ENCODE measurements at places on chromosomes 6 and 20.
A peak's percentile ranks its signal among the peaks of the same experiment; 100 is the strongest.

DNA sequence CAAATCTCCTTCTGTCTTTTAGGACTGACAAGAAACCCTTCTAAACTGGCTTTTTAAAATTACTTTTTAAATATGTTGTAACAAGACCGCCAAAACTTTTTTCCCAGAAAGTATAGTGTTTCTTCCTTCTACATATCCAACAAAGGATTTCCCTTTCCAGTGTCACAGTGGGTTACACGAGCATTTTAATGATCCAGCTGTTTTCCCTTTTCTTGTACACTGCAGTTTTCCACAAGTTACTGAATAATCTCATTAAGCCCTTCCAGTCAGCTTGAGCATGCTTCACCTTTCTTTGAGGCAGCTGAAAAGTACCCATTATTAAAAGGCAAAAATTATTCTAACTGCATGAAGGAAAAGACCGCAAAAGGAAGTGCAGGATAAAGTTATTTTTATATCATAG is 48.6 kb downstream of the CD24 start:
- no peak for DNase-seq

DNA sequence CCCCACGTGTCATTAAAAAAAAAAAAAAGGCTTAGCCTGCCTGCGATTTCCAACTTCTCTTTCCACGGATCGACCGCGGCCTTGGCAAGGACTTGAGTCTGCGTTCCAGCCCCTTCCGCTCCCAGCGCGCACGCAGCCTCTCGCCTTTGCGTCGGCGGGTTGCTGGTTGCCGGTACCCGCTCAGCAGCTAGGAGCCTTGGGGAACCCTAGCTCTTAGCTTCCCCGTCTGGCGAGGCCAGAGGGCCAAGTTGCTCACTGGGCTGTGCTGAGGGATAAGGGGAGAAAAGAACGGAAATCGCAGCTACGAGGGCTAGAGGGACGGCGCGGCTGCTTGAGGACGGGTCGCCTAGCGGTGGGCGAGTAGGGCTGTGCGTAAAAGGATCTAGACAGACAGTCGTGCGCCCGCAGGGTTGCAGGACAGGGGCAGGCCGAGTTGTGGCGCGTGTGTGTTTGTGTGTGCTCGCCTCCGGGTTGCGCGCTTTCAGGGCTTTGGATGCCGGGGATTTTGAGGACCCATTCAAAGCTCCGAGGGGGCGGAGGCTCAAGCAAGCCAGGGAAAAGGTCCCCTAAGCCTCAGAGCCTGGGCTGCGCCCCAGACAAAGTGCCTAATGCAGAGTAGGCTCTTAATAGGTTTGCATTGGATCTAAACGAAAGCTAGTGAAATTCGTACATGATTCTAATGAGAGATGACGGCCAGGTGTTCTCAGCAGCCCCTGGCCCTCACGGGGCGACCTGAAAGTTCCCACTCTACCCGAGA is 40.5 kb upstream of the OSTM1 start:
- DNase-seq, result no peak

DNA sequence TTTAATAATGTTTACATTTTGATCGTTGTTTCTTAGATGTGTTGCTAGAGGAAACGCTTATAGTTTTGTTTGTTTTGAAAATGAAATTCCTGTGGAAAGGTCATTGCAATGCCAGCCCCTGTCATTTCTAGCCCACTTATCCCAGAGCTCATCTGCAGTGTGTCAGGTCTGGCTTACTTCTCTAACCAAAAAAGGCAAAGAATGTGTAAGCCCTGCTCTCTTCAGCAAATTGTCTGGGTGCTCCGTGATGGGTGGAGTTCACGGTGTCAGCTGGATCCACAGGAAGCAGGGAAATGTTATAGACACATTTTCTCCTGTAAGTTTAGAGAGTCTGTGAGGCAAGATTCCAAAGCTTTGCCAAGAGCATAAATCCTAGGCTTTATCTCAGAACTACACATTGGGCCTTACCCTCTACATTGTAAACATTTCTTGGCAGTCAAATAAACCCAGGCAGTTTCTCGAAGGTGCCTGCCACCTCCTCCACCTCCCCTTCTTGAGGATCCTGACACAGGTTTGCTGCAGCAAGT is 50.9 kb downstream of the RPRD1B start:
- no peak for DNase-seq

- DNase-seq, result no peak
Observed at GRCh38 chr20:5033566-5033965, 32.3 kb upstream of the SLC23A2 start.

GRCh38 chr6:20202324-20202658 is 10.0 kb downstream of the MBOAT1 start:
- DNase-seq, result no peak

DNA sequence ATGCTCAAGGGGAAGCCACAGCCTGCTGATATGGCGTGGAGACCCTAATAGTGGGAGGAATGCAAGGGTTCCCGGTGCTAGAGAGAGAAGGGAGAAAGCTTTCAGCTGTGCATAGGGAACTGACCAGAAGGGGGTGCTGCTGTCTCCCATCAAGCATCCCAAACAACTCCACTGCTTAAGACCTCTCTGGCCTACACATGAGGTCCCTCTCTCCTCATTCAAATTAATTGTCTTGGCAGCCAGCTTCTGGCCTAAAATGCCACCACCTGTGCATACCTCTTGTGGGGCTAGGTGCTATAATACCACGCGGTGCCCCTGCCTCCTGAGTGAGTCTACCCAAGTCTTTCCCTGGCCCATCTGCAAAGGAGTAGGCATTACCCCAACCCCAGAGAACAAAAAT is 14.5 kb downstream of the ADISSP start:
- peak; percentile 69 for DNase-seq

DNA sequence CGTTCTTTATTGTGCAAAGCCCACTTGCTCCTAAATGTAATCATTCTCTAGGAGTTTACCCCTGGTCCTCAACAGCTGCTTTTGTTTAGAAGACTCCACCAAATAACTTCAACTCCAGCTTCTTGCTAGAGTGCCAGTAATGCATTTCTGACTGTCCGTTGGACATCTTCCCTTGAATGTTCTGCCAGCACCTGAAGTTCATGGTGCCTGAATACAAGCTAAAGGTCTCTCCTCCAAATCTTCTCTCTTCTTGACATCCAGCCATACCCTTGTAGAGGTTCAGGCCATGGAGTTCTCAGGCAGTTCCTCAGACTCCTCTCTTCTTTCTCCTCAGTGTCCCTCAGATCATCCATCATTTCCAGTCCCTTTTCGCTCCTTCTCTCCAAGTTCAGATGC is 21.7 kb downstream of the PHACTR2 start:
- DNase-seq, result no peak

- DNase-seq, result no peak
Observed at GRCh38 chr6:47852727-47853126, 70.9 kb downstream of the OPN5 start.

DNA sequence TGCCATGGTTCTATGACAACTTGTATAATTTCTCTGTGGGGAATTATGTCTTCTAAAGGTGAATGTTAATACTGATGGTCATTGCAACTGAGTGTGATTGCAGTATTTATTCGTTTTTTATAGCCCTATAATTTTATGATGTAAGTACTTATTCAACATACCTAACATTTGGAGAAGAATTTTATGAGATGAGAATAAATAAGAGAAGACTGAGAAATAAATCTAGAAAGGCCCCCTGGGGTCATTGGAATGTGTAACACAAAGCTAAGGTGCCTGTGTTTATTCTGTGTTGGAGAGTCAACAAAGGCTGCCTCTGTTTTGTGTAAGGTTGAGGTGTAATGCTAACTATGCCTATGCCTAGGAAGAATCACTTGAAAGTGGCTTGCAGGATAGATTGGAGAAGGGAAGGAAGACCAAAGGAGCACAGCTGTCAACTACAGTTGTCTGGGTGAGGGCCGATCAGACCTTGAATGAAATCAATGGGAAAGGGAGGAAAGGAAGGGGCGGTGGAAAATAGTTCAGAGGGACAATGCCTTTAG is 1076.7 kb downstream of the KIF16B start:
- DNase-seq, result no peak

GRCh38 chr20:57409672-57410397 is 18.6 kb downstream of the RBM38 start:
- no peak for DNase-seq

All from HEK293T (cell line).